Left cardiac atrium (tissue), 4 donors: ENCODE measurements at places on chromosomes 7 and 10.

- no peak for DNase-seq
Observed at GRCh38 chr7:73507556-73507955, 14.5 kb downstream of the BAZ1B start.

DNA sequence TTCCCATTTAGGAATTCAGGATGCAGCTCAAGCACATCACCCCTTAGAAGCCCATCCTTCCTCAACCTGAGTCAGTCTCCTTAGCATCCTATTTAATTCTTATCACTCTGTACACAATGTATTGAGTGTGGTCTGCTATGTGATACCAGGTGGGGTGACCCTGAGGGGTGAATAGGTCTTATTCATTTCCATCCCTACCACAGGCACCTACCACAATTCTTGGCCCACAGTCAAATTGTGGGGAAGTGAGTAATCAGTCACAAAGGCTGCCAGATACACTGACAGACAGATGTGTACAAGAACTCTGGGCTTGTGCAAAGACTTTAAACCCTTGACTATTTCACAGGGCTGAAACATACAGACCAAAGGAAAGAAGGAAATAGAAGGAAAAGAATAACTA is 560.5 kb downstream of the PARD3 start:
- DNase-seq = no peak

DNA sequence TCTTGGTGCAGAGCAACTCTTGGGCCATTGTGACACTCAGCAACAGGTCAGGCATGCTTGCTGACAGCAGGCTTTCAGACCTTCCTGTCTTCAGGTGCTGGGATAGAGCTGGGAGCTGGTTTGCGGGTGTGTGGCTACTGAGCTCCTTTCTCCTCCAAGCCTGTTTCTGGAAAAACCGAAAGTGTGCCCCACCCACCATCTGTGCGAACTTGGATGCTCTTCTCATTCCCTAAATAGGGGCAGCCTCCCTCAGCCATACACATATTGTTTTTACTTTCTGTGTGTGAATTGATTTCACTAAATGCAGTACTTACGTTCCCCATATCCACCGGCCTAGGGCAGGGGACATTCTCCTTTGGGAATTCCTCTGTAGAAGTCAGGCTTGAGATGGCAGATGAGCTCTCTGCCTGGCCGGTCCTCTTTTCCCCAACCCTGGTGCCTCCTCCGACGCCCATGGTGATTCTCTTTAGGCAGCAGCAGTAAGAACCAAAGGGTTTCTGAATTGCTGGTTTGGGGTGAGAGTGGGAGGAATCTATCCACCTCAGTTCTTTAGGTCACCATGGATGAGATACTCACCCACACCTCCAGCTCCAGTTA is 6.3 kb upstream of the NEUROG3 start:
- no peak for DNase-seq

GRCh38 chr7:70068531-70068930 is 470.3 kb downstream of the AUTS2 start:
- DNase-seq = no peak

- DNase-seq = no peak
Observed at GRCh38 chr7:15314922-15315321, 246.9 kb downstream of the AGMO start.

DNA sequence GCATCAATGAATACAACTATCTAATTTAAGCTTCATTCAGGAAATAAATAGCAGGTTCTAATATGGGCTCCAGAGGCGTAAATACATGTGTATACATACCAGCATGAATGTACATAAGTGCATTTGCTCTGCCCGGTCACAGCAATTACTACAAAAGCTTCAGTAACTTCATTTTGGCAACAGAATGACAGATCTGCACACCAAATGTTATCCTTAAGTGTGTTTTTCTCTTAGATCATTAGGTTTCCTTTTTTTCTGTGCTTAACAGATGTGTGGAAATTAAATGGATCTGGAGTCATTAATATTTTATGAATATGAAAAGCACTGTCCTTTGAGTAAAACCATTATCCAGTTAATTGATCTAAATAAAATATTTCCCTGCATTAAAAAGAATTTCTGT is 159.0 kb upstream of the MEOX2 start:
- DNase-seq = no peak

GRCh38 chr7:90391488-90391887 is 11.8 kb upstream of the CLDN12 start:
- no peak for DNase-seq

- DNase-seq = no peak
Observed at GRCh38 chr7:15178065-15178464, 275.5 kb upstream of the DGKB start.

- peak; percentile 24 for DNase-seq
Observed at GRCh38 chr10:102621443-102622325, 22.6 kb upstream of the TRIM8 start.

- DNase-seq = no peak
Observed at GRCh38 chr10:116286626-116287200, 13.7 kb upstream of the GFRA1 start.

DNA sequence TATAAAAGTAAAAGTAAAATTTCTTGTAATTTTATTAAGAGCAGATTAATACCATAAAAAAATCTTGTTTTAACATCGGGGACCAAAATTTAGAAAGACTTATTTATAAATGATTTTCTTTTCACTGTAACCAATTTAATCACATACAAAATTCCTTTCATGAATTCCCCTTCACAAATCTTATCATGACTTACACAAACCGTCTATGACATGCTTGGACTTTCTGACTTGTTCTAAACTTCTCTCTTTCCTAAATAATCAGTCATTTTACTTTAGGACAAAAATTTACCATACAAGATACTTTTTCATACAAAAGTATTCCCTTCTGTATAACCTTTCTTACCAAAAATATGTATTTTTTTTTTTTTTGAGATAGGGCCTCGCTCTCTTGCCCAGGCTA is 9.3 kb downstream of the CROT start:
- DNase-seq = no peak

- DNase-seq = no peak
Observed at GRCh38 chr7:108815815-108816214, 246.1 kb downstream of the DNAJB9 start.

GRCh38 chr10:60414111-60414510 is 24.4 kb upstream of the ANK3 start:
- no peak for DNase-seq

GRCh38 chr10:91200314-91201212 is 19.9 kb upstream of the PCGF5 start:
- no peak for DNase-seq

DNA sequence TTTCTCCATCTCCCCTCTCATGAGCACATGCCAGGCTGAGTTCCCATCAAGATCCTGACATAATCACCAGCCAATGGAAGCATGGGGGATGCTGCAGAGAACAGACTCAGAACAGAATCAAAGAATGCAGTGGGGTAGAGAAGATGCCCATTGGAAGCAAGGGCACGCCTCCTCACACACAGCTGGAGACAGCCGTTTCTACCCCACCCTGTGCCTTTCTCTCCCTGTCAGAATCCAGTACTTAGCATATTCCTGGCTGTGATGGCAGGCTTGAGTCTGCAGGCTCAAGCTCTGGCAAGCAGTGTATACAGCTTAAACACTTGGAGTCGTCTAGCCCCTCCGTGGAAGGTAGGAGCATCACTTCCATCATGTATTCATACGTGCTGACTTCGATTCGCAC is 867.9 kb downstream of the NRG3 start:
- no peak for DNase-seq

GRCh38 chr10:93876381-93876780 is 17.4 kb upstream of the SLC35G1 start:
- DNase-seq = no peak

GRCh38 chr7:96452146-96452545 is 130.2 kb upstream of the SLC25A13 start:
- DNase-seq = no peak

- no peak for DNase-seq
Observed at GRCh38 chr10:122662231-122662630, 37.4 kb downstream of the C10orf120 start.

GRCh38 chr7:47408675-47409074 is 173.2 kb downstream of the TNS3 start:
- DNase-seq = no peak

- DNase-seq = peak; percentile 34
Observed at GRCh38 chr7:26307226-26307625, 15.6 kb downstream of the SNX10 start.

DNA sequence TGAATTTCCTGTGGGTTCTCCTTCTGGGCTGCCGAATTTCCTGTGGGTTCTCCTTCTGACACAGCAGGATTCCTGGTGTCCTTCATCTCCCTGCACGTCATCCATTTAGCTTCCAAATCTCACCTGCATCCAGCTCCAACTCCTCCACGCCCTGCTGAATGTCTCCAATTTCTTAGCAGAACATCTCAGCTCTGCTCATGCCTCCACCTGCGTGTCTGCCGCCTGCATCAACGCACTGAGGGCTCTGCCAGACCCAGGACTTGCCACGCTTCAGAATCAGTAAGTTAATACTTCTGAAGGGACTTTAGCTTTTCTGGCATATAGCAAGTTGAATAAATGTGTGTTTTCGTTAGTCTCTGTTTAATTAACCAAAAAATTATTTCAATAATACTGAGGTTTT is 31.1 kb upstream of the VIPR2 start:
- DNase-seq = no peak

DNA sequence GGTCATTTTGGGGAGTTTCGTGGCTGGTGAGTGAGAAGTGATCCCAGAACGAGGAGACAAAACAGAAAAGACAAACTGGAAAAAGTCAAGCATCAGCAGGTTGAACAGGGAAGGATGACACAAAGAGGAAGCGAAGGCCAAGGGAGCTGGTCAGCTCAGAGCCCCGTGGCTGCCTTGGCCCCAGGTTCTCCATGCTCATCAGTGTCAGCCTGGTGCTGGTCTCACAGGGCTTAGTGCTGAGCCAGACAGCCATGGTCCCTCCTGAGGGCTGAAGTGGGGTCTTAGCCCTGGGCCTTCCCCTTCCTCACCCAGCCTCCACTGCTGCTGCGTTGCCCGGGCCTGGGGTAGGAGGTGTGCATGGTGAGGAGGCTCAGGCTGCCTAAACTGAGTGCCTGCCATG is 183.6 kb downstream of the PFKFB3 start:
- no peak for DNase-seq

DNA sequence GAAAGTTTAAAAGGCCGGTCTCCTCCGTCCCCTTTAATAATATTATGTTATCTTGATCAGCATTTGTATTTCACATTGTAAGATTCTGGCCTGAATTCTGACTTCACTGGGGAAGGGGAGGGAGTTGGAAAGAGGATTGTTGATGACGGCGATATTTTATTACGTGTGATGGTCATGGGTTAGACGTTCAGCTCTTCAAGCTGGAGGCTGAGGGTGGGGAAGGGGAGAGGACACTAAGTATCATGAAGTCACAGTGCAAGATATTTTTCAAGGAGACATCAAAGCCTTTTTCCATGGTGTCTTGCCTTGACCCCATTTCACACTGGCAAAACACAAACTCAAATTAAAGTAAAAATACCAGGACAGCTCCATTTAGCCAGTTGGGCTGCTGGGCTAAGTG is 126.7 kb downstream of the WDR11 start:
- DNase-seq = no peak

DNA sequence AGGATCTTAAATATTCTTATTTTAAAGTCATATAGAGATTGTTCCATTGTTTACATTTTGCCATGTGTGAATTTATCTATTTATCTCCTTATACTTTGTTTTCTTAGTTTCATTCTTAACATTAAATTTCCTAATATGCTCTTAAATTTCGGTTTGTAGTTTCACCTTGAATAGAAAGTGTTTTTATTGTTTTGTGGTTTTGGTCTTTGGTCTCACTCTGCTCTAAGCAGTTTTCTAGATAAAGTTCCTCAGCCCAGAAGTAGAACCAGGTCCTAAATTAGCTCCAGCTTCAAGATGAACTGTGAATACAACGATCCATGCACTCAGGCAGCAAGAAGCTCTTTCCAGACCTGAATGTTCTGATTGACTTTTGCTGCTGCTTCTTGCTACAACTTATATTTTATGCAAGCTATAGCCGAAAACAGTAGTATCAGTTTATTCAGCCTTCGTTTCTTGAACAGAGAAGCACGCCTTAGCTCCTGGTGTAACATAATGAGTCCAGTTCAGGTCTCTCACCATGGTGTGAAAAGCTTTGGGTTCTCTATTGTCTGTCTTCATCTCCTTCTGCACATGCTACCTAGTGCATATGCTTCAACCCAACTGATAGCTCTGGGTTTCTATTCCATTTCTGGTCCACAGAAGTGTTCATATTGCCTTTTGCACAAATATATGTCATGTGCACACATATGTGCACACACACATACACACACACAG is 95.3 kb downstream of the SEM1 start:
- no peak for DNase-seq

DNA sequence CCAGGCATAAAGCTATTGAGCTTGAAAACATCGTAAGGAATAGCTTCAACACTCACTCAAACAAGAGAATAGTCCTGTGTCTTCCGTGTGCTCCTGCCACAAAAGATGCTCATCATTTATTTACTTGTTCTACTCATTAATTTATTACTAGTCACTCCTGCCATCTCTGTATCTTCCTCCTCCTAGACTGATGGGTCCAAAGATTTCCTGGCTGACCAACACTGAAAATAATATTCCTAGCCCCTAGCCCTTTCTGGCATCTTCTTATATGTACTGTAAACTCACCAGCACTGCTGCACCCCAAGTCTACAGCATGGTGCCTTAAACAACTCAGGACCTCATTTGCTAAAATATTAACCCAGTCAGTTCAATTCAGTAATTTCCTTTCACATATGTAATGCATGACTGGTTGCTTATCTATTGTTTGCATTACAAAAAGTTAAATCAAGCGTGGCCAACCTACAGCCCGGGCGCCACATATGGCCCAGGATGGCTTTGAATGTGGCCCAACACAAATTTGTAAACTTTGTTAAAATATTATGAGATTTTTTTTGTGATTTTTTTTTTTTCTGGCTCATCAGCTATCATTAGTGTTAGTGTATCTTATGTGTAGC is 86.7 kb upstream of the GSDME start:
- no peak for DNase-seq

GRCh38 chr10:101158459-101159058 is 27.5 kb downstream of the TLX1 start:
- no peak for DNase-seq

GRCh38 chr10:126175641-126176262 is 212.5 kb downstream of the ADAM12 start:
- no peak for DNase-seq

- DNase-seq = no peak
Observed at GRCh38 chr10:29329420-29329819, 40.5 kb downstream of the LYZL1 start.

- peak; percentile 47 for DNase-seq
Observed at GRCh38 chr10:124010563-124011131, 82.8 kb downstream of the CHST15 start.

- DNase-seq = no peak
Observed at GRCh38 chr7:25031432-25031831, 51.5 kb upstream of the OSBPL3 start.

- no peak for DNase-seq
Observed at GRCh38 chr10:8298896-8299570, 244.5 kb downstream of the GATA3 start.
